Suppressor macrophage (primary cell): ENCODE measurements at places on chromosomes 4 and X.

DNA sequence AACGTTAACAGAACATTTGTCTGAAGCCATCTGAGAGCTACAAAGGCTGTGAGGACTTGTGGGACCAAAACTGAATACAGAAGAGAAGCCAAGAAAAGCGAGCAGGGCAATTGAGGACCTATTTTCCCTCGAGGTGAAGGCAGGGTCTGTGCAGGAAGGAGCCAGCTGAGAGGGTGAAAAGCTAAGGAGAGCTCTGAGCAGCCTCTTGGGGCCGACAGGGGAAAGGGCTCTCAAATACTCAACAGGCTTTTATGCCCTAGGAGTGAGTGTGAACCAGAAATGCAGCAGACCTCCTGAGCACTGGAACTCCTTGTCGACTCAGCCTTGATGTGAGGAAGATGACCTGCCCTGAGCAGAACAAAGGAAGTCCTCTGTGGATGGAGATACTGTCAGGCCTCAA lies 54.2 kb downstream of the C4orf50 start:
- no peak for DNase-seq

DNA sequence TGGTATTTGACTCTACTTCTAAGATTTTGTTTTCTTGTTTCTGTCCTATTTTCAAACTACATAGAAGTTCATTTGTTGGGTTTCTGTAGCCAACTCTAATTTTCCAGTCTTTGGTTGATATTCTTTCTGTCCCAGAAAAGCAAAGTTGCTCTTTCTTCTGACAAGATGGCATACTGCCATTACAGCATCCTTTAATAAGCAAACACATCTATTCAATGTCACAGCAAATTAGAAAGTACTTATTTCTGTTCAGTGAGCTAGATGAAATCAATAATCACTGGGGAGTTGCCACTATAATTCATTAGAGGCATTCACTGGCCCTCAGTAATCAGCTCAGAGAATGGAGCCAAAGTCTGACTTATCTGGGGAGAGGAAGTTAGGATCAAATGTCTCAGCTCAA lies 1258.0 kb upstream of the IGFBP7 start:
- DNase-seq = no peak

DNA sequence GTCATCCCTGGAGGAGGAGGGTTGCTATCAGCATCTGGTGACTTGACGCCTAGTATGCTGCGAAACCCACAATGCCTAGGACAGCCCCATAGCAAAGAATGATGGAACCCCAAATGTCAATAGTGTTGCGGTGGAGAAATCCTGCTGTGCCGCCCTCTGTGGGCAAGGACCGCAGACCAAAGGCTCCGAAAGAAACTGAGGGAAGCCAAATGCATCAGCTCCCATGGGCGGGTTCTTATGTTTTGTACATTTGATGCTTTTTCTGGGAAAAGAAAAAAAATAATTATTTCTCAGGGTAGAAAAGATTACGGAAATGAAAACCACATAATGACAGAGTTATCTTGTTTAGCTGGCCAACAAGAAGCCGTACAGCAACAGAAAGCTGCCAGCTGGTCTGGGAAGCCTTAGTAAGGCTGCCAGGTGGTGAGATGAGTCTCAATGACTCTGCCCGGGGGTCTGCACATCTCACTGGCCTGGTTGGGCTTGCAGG lies 95.0 kb upstream of the TBL1X start:
- no peak for DNase-seq

- no peak for DNase-seq
Observed at GRCh38 chrX:70175338-70175737, 1.9 kb upstream of the DGAT2L6 start.
